ENCODE measurements at places on chromosomes 1 and 21. TPM values are rescaled to one million over a fixed set of nuclear protein-coding genes. Genes with fewer than 3 reads are reported as not detected.

The CYP4B1 gene
- 0.10 TPM for total RNA-seq

The ABCA4 gene
- 0.25 TPM for total RNA-seq

The S100B gene
- 0.49 TPM for total RNA-seq

The TDRD5 gene
- total RNA-seq, result not detected

The TLR5 gene
- total RNA-seq, result 0.17 TPM

The NBPF15 gene
- 62.7 TPM for total RNA-seq

The SLC26A9 gene
- not detected for total RNA-seq

The ALX3 gene
- total RNA-seq, result not detected

The CCDC27 gene
- total RNA-seq, result not detected

Measured in T-helper 1 cell treated with Interleukin-12 subunit alpha and Interleukin-12 subunit beta and Interleukin-4 antibody, amounts not matched to agents 30 ng/mL and 1 ng/mL, for 36 hours (primary cell).